Substantia nigra (tissue), 51 donors: ENCODE measurements at places on chromosomes 1 and 21.

DNA sequence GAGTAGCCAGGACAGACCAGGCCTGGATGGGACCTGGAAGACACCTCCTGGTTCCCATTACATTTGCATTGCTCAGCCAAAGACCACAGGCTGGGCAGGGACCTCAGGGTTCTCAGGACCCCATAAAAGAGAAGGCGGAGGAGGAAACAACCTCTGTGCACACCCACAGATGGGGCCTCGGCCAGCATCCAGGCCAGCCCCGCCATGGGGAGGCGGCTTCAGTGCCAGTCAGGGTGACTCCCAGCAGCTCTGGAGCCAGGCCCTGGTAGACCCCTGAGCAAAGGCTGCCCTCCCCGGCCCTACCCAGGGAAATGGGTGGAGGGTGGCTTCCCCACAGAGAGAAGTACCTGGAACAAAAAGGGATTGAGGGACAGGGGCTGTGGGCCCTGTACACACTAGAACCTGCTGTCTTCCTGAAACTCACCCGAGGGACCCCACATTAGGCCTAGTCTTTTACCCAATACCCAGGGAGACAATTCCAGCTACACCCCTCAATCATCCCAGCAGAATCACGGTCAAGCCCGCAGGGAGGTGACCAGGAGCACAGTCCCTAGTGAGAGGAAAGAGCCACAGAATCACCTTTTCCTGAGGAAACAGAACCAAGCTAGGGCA lies 64.5 kb downstream of the PSMG1 start:
- DNase-seq = no peak

GRCh38 chr1:183872403-183872802 lies 67.5 kb downstream of the RGL1 start:
- no peak for DNase-seq

- DNase-seq = no peak
Measured at GRCh38 chr1:8133657-8134430, 107.7 kb upstream of the ERRFI1 start.

GRCh38 chr1:167467126-167467710 lies 51.1 kb downstream of the CD247 start:
- no peak for DNase-seq

GRCh38 chr1:245978915-245979314 lies 528.2 kb downstream of the SMYD3 start:
- DNase-seq = no peak

DNA sequence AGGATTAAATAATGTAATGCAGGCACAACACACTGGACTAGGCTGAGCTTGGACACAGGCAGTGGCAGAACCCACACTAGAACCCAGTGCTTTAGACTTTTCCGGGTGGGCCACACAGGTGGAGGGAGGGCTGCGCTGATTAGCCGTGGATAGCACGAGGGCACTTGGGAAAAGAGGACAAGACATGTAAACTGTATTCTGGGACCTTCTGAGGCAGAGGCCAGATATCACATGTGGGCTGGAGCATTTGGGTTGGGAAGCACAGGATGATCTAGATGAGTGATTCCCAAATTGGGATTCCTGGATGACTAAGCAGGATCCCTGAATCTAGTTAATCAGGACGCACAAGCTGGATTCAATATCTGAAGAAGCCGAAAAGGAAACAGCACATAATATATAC lies 20.3 kb upstream of the A3GALT2 start:
- no peak for DNase-seq

GRCh38 chr1:70134148-70134547 lies 71.2 kb downstream of the LRRC40 start:
- no peak for DNase-seq

DNA sequence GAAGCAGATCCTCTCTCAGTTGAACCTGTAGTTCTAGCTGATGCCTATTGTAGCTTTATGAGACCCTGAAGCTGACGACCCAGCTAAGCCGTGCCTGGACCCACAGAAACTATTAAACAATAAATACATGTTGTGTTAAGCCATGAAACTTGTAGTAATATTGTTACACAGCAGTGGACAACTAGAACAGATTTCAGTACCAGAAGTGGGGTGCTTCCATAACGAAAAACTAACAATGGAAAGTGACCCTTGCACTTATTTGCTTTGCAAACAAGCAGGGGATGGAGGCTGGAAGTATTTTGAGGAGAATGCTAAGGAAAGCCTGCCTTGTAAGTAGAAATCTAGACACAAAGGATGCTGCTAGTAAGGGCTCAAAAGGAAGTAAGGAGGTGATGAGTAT lies 18.1 kb upstream of the HEATR1 start:
- DNase-seq = no peak

GRCh38 chr1:221698579-221699349 lies 43.1 kb downstream of the DUSP10 start:
- no peak for DNase-seq

DNA sequence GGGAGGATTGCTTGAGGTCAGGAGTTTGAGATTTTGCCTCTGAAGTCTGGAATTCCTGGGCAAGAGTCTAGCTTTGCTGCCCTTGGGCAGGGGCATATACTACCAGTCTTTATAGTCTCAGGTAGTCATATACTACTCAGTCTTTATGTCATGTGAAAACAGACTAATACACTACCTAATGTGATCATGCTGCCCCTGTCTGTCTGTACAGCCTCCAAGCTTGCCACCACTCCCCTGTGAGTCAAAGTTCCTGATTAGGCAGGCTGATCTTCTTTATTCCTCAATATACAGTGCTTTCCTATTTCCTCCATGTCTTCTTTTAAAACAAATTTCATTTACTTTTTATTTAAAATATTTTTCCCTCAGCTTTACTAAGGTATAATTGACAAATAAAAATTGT lies 105.3 kb upstream of the BEND5 start:
- no peak for DNase-seq

DNA sequence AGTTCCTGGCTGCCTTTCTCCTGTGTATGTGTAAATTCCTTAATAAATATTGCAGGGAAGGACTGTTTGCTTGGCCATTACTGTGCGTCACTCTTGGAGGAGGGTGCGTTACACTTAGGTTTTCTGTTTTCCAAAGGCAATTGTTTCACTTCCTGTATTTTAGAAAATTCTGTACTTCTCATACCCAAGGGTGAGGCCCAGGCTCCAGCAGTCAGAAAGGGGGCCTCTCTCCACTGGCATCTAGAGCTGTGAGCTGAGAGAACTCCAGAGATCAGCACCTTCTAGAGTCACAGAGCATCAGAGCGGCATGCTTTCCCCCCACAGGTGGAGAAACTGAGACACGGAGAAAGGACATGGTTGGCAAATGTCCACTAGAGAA lies 27.0 kb upstream of the ZFP69B start:
- DNase-seq = no peak

DNA sequence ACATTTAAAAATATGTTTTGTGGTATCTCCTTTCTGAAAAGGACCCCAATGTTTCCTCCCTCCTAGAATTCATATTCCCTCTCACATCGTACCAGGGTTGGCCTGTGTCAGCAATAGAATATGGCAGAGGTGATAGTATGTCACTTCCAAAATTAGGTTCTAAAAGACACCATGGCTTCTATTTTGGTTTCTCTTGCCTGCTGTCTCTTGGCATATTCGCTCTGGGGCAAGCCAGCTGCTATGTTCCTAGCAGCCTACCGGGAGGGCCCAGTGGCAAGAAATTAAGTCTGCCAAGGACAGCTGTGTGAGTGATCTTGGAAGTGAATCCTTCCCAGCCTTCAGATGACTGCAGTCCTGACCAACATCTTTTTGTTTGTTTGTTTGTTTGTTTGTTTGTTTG lies 92.9 kb upstream of the PPM1J start:
- DNase-seq = no peak

GRCh38 chr1:203081465-203082230 lies 4.2 kb downstream of the MYOG start:
- no peak for DNase-seq

DNA sequence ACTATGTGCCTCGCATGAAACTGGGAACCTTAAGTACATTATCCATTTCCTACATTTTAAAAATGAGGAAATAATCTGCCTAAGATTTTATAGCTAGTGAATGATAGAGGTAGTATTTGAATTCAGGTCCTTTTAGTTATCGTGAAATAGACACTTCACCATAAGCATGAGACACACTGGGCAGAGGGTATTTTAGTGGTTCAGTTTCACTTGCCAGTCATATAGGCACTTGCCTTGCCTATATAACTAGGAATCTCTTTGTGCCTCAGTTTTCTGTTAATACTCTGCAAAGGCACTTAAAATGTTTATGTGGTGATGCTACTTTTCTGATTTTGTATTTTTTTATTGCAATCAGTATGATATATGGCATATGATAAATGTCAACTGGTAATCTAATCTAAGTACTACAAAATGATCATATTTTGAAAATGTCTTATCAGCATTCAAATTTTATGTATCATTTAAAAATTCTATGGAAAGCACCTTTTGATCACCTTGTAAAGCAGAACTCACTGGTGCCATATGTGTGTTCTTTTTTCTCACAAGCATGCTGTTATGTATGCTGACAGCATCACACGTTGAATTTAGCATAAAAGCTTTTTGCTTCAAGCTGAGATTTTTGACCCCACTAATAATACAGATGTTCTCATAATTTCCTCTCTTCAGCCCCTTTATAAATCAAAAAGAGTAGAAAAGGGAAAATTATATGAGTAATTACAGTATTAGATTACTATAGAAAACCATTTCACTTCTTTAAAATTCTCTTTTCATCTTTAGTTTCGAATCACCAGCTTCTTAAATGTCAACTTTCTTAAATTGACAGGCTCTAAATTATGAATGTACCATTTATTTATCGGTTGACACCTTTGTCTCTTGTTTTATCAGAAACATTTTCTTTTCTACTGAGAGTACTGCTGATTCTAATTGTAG lies 52.6 kb downstream of the RPS6KC1 start:
- no peak for DNase-seq

DNA sequence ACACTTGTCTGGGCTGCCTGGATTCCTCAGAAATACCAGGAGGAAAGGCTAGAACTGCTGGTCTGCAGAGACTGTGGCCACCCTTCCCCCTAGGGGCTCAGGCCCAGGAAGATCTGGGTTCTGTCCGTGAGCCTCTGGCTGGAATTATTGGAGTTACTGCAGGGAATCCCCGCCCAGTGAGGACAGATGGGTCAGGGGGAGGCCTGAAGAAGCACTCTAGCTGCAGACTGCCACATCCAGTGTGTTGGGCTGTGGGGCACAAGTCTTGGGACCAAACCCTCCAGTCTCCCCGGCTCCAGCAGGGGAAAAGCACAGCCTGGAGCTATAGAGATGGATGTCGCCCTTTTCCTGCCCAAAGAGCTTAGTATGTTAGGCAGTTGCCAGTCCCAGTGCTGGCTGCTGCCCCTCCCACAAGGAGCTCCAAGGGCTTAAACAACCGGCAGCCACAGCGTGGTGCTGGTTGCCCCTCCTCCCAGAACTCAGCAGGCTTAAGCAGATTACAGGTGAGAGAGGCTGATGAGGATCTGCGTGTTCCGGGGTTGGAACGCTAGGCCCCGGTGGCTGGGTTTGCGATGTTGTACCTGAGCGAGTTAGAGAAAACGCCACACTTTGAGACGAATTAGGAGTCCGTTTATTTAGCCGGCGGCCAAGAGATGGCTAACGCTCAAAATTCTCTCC lies 255.5 kb upstream of the LRRC7 start:
- no peak for DNase-seq

GRCh38 chr21:45478115-45478801 lies 64.0 kb downstream of the SLC19A1 start:
- DNase-seq = peak; percentile 11

GRCh38 chr21:26280775-26281174 lies 110.2 kb upstream of the APP start:
- DNase-seq = no peak

GRCh38 chr1:154344977-154345837 lies 19.9 kb downstream of the ATP8B2 start:
- DNase-seq = no peak

DNA sequence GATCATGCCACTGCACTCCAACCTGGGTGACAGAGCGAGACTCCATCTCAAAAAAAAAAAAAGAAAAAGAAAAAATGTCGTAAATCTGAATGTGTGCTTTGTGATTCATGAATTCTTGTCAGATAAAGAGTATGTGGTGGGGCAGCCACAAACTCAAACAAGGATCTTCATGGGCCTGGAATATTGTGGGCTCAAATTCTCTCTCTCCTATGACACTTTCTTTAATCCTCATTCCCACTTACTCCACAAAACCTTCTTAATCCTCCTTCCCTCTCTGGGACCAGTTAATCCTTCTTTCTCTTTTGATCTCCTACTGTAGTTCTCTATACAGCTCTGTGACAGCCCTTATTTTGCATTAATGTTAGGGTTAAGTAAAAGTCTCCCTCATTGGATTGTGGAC lies 112.3 kb downstream of the AK5 start:
- no peak for DNase-seq

DNA sequence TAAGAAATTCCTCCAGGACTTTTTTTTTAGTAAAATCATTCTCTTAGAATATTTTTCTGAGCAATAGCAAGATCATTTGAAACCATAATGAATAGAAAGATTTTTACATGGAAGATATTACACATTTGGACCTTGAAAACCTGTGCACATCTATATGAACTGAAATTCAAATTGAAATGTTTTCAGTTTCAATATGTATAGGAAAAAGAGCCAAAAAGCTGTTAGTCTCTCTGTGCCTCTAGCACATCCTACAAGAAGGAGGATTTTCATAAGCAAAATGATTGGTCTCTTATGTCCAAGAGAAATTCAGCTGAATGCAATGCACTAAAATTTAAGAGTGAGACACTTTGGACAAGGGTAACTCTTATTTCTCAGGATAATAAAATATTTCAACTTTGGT lies 8.2 kb downstream of the HMCN1 start:
- DNase-seq = no peak

DNA sequence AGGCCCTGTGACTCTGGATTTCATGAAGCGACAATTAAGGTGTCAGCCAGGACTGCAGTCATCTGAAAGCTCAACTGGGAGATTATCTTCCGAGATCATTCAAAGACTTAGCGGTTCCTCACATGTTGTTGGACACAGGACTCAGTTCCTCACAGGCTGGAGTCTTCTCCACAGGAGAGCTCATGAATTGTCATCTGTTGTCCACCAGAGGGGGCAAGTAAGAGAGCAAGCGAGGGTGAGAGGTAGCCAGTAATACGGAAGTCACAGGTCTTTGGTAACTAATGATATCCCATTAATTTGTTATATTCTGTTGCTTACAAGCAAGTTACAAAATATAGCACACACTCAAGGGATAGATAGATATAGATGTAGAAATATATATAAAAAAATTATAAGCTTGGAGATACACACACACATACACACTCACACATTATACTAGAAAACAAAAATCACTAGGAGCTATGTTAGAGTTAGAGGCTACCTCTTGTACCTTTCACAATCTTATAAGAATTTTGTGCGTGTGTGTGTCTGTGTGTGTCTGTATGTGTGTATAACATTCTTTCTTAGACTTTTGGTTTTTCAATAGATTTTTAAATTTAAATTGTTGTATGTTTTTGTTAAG lies 1695.3 kb downstream of the BRINP3 start:
- DNase-seq = no peak

- DNase-seq = no peak
Measured at GRCh38 chr1:39898191-39898590, 3.5 kb downstream of the MYCL start.
